ENCODE measurements at places on chromosomes 4 and X.
A peak's percentile ranks its signal among the peaks of the same experiment; 100 is the strongest.

- DNase-seq, result peak; percentile 83
These were observed 75.1 kb upstream of the USP9X start for GRCh38 chrX:41009850-41010846.

DNA sequence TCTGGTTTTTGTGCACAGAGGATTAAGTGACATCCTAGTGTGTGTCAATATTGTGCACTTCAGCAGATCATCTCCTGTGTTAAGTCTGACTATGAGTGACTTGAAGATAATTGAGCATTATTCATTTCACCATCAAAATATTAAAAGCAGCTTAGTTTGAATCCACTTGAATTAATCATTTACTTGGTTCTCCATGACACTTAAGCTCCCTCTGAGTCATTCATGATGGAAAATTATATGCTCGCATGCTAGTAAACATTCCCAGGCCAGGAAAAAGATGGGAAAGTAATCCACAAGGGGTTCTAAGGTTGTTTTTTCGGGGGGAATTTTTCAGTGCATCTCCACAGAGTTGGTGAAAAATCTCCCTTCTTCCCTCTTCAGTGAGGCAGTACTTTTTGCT lies 97.2 kb upstream of the EOLA2 start:
- no peak for DNase-seq

DNA sequence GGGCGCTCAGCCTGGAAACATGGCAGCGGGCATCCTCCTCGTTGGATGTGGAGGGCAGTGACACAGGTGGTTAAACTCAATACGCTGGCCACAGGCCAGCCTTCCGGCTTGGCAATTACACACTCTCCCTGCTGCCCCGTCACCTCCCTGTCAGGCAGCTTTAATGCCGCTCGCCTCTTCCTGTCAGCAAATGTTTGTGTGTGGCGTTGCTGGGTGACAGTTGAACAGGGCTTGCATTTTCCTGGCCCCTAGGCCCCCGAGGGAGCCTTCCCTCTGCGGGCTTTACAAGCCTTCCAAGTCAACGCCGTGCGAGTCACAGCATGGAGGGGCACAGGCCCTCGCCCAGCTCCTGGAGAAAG lies 620.0 kb downstream of the BCOR start:
- DNase-seq, result peak; percentile 94

GRCh38 chrX:109635146-109635545 lies 10.2 kb upstream of the KCNE5 start:
- DNase-seq, result peak; percentile 24

DNA sequence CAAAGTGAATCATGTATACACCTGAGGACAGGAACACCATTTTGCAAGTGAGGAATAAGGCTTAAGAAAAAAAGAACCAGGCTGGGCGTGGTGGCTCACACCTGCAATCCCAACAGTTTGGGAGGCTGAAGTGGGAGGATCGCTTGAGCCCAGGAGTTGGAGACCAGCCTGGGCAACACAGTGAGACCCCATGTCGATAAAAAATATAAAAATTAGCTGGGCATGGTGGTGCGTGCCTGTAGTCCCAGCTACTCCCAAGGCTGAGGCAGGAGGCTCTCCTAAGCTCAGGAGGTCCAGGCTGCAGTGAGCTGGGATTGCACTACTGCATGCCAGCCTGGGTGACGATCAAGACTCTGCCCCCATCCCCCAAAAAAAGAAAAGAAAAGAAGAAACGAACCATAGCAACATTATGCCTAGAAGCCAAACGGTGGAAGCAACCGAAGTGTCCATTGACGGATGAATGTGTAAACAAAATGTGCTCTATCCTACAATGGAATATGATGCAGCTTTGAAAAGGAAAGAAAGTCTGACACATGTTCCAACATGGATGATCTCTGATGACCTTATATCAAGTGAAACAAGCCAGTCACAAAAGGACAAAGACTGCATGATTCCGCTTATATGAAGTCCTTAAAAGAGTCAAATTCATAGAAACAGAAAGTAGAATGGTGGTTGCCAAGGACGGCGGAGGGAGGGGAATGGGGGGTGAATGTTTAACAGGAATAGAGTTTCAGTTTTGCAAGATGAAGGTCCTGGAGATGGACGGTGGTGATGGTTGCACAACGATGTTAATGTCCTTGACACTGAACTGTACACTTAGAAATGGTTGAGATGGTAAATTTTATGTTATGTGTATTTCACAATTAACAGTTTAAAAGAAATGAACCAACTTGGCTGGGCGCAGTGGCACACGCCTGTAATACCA lies 8.6 kb upstream of the KIAA0232 start:
- DNase-seq, result no peak

DNA sequence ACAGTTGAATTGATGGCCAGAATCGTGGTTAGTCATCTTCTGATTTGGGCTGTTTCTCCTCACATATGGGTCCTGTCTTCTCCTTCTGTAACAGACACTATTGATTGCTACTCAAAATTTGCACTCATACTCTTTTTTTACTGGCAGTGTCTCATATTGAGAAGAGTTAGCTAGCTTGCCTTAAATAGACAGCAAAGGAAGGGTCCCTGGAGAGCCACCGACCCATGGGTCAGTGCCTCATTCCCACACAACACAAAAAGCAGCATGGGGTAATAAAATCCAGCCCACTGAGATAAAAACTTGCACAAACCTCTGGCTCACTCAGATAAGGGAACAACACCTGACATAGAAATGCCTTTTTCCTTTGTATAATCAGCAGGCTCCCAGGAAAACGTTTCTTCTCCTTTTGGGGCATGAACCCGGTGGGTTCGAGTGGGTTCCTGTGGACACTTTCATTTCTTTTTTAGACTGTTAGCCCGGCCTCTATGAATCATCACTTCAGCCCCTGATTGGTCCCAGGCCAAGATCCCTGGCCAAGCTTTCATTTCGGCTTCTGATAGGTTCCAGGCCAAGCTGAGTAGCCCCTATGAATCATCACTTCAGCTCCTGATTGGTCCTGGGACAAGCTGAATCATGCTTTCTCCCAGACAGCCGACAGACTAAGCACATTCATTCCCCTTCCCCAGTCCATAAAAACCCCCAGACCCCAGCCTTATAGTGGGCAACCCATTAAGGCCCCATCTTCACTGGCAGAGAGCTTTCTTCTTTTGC lies 408.1 kb downstream of the DCAF12L2 start:
- no peak for DNase-seq

All from NCI-H69 (cell line).